GM13976 (cell line): ENCODE measurements at places on chromosomes 5 and 9.

DNA sequence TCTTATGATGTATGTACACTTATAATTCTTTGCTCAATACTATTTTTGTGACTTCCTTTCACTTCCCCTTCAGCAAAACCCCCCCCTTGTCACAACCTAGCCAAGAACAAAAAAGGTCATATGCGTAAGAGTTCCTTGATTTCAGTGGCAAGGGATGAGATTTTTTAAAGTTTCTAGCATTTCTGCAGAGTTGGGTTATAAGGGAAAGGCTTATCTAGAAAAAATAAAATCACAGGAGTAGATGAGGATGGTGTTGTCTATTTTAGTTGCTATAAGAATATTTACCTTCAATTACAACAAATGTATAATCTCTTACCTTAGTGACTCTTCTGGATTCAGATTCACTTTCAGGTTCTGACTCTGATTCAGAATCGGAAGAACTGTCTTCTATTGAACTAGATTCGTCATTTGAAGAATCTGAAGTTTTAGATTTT is 184.6 kb downstream of the AP3B1 start:
- DNase-seq, result peak; percentile 40

GRCh38 chr5:2818936-2819335 is 67.5 kb upstream of the IRX2 start:
- no peak for DNase-seq

- DNase-seq, result no peak
These were observed 122.5 kb downstream of the CETN3 start for GRCh38 chr5:90287036-90287435.

GRCh38 chr9:135520916-135521607 is at the start of gene LCN1:
Gene LCN1, plus strand, starts transcription at chr9:135521440. Its CDS starts 58 bp downstream, at chr9:135521498.
- no peak for DNase-seq

DNA sequence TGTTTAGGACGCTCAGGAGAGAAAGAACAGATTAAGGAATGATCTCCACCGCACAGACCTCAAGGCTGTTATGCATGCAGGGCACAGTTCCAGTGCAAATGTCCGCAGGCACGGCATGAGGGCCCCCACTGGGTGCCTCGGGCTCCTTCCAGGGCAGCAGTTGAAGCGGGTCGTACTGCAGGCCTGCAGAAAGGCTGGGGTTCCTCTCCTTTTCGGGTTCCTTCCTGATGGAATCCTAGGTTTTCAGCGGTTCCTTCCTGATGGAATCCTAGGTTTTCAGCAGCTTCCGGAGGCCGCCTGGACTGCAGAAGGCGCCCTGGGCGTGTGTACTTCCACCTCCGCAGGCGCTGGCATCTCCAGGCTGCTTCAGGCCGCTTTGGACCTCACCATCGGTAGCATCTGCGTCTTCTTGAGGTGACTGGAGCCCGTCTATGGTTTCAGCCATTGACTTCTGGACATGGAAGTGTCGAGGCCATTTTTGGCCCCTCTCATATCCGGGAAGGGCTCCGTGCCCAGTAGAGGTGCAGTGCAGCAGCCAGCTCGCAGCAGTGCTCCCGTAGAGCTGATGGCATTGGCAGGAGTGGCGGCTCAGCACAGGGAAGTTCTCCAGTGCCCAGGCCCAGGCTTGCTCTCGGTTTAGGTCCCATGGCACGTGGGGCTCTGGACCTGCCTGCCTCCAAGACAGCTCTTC is 5.6 kb upstream of the MGAT4B start:
- no peak for DNase-seq

- DNase-seq, result no peak
These were observed 6.6 kb downstream of the FBXW11 start for GRCh38 chr5:171999877-172000276.

DNA sequence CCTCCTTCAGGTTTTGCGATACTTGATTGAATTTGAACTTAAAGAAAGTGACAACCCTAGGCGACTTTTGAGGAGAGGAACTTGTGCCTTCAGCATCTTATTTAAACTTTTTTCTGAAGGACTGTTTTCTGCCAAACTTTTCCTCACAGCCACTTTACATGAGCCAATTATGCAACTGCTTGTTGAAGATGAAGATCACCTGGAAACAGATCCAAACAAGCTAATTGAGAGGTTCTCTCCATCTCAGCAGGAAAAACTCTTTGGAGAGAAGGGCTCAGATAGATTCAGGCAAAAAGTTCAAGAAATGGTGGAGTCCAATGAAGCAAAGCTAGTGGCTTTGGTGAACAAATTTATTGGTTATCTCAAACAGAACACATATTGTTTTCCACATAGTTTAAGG is 40.6 kb downstream of the GAPVD1 start:
- DNase-seq, result no peak

DNA sequence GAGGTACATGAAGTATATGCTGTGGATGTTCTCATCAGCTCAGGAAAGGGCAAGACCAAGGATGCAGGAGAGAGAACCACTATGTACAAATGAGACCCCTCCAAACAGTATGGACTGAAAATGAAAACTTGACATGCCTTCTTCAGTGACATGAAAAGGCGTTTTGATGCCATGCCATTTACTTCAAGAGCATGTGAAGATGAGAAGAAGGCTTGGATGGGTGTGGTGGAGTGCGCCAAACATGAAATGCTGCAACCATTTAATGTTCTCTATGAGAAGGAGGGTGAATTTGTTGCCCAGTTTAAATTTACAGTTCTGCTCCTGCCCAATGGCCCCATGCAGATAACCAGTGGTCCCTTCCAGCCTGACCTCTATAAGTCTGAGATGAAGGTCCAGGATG is 47.7 kb downstream of the SEMA4D start:
- no peak for DNase-seq

DNA sequence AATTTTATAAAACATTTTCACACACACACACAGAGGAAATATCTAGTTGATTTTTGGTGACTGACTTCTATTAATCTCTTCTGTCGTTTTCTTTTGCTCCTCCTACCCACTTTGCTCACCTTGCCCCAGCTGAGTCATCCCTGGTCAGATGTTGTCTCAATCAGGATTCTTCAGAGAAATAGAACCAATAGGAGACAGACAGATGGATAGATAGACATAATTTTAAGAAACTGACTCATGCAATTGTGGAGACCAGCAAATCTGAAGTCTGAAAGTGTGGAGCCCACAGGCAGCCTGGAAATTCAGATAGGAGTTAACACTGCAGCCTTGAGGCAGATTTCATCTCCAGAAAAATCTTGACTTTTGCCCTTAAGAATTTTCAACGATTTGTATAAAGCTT is 37.0 kb upstream of the PIK3R1 start:
- DNase-seq, result no peak

- no peak for DNase-seq
These were observed 53.7 kb downstream of the SPATA31C2 start for GRCh38 chr9:88084357-88085183.

DNA sequence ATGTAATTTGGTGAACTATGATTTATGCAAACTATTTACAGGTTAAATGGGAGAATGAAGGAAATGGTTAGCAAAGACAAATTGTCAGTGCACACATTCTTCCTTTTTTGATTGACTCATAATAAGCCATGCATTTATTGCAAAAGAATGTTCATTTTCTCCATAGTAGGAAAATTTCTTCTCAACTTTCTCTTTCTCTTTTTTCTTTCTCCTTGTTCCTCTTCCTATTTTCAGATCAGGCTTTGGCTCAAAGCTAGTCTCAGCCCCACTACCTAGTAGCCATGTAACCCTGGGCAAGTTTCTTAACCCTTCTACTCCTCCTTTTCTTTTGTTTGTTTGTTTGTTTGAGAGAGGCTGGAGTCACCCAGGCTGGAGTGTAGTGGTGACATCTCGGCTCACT is 156.6 kb downstream of the PIK3R1 start:
- DNase-seq, result no peak

DNA sequence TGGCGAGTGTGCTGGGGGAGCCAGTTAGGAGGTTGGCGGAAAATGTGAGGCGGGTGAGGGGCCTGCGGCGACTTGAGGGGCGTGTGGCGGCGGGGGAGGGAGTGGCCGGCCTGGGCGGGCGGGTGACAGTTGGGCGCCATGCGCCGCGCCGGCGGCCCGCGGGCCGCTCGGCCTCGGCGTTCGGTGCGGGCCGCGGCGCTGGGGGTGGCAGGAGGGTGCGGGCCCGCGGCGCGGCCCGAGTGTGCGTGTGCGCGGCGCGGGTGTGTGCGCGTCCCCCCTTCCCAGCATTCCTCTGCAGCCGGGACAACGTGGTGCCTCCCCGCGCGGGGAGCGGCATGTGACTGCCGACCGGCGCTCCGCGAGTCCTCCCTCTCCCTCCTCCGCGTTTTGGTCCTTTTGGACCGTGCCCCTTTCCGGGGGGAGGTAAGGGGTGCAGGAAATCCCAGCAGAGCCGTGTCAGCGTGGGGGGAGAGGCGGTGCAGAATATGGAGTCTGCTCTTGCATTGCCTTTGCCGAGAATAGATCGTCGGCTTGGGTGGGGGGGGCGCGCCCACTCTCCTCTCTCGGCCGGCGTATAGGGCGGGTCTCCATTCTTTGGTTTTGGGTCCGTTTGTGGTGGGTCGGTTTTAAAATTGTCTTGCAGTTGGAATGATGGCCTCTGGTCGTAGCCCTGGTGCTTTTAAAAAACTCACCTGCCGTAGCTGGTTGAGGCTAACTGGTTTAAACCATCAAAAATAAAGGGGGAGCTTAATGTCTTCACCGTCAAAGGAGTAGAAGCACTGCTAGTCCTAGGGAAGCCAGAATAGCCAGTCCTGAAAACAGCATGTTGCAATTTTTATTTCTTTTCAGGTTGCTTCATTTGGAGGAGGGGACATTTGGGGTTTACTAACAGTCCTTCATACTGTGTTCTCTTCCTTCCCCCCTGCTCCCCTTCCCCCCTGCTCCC is 2.0 kb downstream of the LARP1 start:
- DNase-seq, result peak; percentile 50
